Eye (tissue), 1 donor: ENCODE measurements at places on chromosomes 2 and 18.

DNA sequence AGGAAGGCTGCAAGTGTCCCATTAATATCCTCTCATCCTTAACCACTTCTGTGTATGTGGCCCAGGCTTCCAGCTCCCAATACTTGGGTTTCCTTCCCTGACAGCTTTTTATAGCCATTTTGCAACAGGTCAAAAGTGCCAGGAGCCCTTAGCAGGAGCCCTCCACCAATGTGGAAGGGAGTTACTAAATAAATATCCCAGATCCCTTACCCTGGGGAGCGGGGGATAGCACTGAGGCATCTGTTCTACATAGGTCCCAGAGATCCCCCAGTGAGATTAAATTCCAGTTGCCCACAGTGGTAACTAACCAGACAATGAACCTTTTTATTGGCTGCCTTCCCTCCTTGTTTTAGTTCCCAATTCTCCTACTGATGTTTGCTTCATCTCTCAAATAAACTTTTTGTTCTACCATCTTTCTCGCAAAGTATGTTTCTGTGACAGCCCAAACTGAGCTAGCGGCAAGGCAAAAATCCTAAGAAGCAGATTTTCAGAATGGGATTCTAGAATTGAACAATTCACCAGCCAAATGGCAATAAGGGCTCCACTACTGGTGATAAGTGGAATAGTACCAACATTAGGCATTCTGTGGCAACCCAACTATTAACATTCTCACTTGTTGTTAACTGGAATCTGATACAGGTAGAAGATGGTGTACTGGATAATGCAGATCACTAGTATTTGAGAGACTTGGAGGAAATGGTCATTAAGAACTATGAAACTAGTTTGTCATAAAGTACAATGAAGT lies 83.9 kb upstream of the MAPRE2 start:
- DNase-seq: no peak

- no peak for DNase-seq
These were observed 381.2 kb downstream of the LPIN1 start for GRCh38 chr2:12127638-12128037.

GRCh38 chr2:201831469-201831868 lies 25.1 kb downstream of the CDK15 start:
- no peak for DNase-seq

GRCh38 chr2:44929735-44930273 lies 11.7 kb upstream of the SIX3 start:
- DNase-seq: peak; percentile 90

- DNase-seq: no peak
These were observed 23.5 kb downstream of the KDM3A start for GRCh38 chr2:86464652-86465051.

DNA sequence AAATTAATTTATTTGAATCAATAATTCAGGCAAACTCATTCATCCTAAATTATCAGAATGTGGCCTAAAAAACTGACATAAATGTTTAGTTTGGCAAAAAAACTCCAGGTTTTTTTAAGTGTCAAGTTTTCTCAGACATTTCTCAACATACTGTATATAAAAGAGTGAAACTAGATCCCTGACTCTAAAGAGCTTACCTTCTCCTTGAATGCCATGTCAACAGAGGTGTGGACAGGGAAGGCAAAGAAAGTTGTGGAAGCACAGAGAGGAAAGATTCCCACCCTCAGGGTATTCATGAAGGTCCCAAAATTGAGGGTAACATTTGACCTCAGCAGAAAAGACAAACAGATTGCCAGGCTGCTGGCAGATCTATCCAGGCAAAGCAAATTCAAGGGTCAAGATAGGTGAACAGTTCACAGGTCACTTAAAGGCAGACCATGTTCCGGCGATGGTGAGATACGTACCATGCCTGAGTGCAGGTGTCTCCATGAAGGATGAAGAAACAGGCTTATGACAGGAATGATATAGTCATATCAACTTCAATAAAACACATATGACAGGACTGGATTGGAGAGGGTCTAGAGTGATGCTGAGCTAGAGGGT lies 1638.3 kb upstream of the ZEB2 start:
- no peak for DNase-seq

DNA sequence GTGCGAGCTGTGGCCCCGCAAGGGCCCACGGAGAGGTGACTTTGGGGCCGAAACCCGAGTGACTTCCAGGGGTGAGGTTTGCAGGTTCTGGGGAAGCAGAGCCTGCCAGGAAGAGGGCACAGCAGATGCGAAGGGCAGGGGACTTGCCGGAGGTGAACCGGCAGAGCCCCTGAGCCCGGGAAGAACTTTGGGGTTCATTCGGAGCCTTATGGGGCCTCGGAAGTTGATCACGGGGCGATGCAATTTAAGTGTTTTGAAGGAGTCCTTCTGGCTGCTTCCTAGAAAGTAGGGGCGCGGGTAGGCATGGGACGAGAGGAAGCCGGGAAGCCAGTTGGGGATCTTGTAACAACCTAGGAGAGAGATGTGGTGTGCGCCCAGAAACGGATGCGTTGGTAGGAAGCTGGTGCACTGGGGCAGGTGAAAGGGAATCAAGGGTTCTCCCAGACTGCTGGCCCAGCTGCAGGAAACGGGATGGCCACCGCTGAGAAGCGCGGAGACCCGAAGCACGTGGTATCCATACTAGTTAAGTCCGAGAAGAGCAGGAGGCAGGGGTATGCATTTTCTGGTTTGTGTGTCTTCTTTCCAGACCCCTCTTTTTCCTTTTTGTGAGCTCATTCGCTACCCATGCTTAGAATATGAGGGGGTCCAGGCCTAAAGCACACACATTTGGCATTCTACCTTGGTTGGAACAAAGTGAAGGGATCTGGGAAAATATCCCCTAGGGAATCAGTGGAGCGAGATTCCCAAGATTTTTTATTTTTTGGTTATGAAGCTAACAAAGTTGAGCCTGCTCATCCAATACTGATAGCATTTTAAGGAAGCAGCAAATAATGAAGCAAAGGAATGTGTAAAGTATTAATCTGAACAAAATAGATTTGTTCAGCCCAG lies 758 bp downstream of the SCLY start:
- DNase-seq: peak; percentile 75

DNA sequence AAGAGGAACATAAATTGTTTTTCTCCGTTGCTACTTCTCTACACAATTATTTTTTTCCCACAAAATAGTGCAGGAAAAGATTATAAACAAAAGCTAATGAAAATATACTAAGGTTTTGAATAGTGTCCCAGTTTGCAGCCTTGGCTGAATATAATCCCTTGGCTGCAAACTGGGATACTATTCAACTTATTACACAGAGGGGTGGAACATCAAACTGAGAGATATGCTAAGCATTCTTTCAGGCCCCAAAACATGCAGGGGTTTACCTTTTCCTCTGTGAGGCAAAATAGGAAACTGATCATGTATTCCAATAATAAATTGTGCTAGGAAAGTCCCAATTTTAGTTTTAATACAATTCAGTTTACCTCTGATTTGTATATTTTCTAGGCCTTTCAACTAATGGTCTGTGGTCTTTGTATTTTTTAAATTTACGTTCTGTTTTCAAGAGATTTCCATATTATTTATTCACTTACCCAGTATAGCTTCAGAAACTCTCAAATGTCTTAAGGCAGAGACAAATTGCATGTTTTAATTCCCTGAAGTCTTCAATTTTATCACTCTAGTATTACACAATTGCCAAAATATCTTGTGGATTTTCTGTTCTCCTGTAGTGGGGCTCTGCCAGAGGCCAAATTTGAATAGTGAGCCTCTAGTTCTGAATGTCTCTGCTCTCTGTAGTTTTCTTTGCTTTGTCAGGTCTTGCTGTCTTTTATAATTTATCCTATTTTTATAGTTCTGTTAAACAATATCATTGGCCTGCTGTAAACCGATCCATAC lies 63.9 kb downstream of the PPP1R1C start:
- no peak for DNase-seq

DNA sequence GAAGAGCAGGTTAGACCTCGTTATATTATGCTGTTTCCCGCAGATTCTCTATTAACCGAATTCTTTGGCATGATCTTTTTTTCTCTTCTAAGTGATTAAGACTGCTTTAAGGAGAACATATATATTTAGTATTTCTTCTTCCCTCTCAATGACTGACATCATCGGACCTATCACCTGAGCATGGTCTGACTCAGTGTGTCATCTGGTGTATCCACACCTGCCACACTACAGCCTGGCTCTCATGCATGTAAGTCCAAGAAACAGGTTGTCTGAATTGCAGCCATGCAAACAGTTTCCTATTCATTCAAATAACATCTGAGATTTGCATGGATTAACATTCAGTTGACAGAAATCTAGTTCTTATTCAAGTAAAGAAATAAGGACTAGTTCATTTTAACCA lies 55.1 kb upstream of the CWC22 start:
- no peak for DNase-seq

GRCh38 chr2:196230061-196230854 lies 58.9 kb upstream of the STK17B start:
- DNase-seq: no peak

GRCh38 chr2:31762085-31762484 lies 181.3 kb upstream of the SRD5A2 start:
- DNase-seq: no peak

GRCh38 chr2:65880436-65880835 lies 448.0 kb upstream of the SPRED2 start:
- no peak for DNase-seq
